ENCODE measurements at places on chromosomes 7 and 10. TPM values are rescaled to one million over a fixed set of nuclear protein-coding genes. Genes with fewer than 3 reads are reported as not detected.

GRCh38 chr10:35442028-35442427 lies 105.7 kb downstream of the CCNY start:
- DNase-seq, result no peak
- H3K4me3 ChIP-seq, result no peak overlapping the region
- no peaks in the 10 kb centered on the region for H3K27me3 ChIP-seq
- H3K27ac ChIP-seq, result no peak overlapping the region
- H3K36me3 ChIP-seq, result no peaks in the 10 kb centered on the region

DNA sequence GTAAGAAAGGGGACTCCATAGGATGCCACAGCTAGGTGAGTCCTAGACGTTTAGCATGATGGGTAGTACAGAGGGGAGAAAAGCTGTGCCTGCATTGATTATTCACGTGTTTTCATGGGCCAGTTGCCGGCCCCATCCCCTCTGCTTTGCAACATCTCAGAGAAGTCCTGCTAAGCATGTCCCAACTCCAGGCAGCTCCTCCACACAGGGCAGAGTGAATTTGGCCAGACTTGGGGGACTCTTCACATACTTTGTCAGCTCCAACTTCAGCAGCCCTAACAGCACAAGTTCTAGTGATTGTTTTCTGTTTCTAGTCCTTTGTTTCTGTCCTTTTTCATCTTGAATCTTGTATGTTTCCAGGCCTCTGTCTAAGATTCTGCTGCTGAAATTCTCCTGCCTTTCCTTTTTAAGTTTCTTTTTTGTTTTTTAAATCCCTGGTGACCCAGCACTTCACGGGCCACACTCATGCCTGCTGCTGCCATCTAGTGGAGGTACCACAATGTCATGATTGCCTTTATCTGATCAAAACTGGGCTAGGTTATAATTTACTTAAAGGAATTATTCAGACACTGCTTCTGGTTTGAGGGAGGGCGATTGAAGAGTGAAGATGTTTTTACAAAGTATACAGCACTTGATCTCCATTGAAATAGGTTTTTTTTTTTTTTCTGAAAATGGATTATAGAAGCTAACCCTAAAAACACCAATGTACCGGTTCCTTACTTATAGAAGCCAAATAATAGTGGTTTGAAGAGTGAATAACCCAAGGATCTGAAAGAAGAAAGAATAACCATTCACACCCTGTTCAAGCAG lies 276.9 kb downstream of the CSTF2T start:
- DNase-seq, result peak; percentile 81
- no peaks in the 10 kb centered on the region for H3K27me3 ChIP-seq

- H3K4me3 ChIP-seq, result no peak overlapping the region
- H3K36me3 ChIP-seq, result no peaks in the 10 kb centered on the region
- H3K27ac ChIP-seq, result no peak overlapping the region
These were observed 5.3 kb upstream of the NAT16 start for GRCh38 chr7:101185258-101185839.

GRCh38 chr10:52621635-52622079 lies 150.9 kb downstream of the MBL2 start:
- no peak overlapping the region for H3K4me3 ChIP-seq
- H3K36me3 ChIP-seq, result no peaks in the 10 kb centered on the region
- no peaks in the 10 kb centered on the region for H3K4me1 ChIP-seq
- no peak overlapping the region for H3K27ac ChIP-seq
- DNase-seq, result no peak
- no peaks in the 10 kb centered on the region for H3K27me3 ChIP-seq

- H3K4me3 ChIP-seq, result no peak overlapping the region
- H3K4me1 ChIP-seq, result no peaks in the 10 kb centered on the region
- no peaks in the 10 kb centered on the region for H3K36me3 ChIP-seq
- no peaks in the 10 kb centered on the region for H3K27me3 ChIP-seq
These were observed 123.2 kb upstream of the UNC5B start for GRCh38 chr10:71089162-71089561.

DNA sequence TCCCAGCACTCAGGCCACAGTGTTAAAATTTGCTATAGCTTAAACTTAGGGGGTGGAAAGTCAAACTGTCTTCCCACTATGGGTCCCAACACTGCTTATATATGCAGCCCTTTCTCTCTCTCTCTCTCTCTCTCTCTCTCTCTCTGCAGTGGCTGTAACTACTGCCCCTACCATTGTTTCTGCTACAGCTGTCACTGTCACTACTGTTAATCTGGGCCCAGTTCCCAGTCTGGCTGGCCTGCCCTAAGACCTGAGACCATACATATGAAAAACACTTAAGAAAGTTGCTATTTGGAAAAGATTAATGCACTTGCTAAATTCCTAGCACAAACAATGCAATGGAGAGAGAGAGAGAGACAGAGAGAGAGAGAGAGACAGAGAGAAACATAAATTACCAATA lies 78.6 kb downstream of the THSD7A start:
- no peak overlapping the region for H3K27ac ChIP-seq
- H3K4me1 ChIP-seq, result no peaks in the 10 kb centered on the region
- H3K36me3 ChIP-seq, result no peaks in the 10 kb centered on the region

Gene ITGB8
- 3.2 TPM for polyA plus RNA-seq

Gene CYP26C1
- polyA plus RNA-seq, result 0.02 TPM

Measured in lung (tissue), 17 donors.